ENCODE measurements at places on chromosomes 1 and 21. TPM values are rescaled to one million over a fixed set of nuclear protein-coding genes. Genes with fewer than 3 reads are reported as not detected.

The MCOLN2 gene
- total RNA-seq = 15.4 TPM

The CA6 gene
- total RNA-seq = 0.25 TPM

The PAPPA2 gene
- 0.25 TPM for total RNA-seq

The VWA5B1 gene
- not detected for total RNA-seq

The PRAMEF20 gene
- not detected for total RNA-seq

The ANXA9 gene
- total RNA-seq = not detected

The PTCH2 gene
- total RNA-seq = 0.92 TPM

The ZNF593OS gene
- not detected for total RNA-seq

DNA sequence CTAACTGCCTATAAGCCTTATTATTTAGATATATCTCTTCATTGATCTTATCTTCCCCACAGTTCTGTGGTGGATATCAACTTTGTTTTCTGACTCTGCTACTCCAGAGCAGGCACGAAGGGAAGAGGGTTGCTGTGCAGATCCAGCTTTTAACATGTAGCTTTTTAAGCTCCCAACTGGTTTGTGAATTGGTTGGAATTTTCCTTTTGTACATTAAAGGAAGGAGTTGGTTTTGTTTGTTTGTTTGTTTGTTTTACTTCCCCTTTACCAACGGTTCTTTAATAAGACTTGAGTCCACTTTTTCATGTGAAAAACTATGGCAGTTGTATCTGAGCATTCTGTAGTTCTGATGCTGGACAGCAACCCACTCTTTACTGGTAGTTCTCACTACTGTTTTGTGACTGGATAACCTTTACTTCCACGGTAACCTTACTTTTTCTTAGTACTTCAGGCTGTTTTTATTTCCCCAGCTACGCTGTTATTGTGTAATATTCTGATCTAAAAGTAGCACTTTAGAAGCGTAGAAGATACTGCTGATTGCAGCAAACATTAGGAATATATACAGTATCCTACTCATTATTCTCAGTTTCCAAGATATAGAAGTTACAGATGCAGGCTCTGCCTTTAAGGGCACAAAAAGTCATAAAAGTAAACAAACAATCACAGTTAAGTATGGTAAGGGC is 1.6 kb downstream of the GNPAT start:
- peak overlapping the region; percentile 91 for H3K27ac ChIP-seq
- peaks cover 31% of the 10 kb centered on the region for H3K36me3 ChIP-seq
- H3K27me3 ChIP-seq = no peaks in the 10 kb centered on the region
- H3K4me1 ChIP-seq = peaks cover 41% of the 10 kb centered on the region
- H3K4me3 ChIP-seq = peak overlapping the region; percentile 94
- no peak for DNase-seq

- no peak overlapping the region for H3K27ac ChIP-seq
- H3K4me3 ChIP-seq = no peak overlapping the region
Measured at GRCh38 chr1:159122005-159122621, 45.5 kb upstream of the AIM2 start.

DNA sequence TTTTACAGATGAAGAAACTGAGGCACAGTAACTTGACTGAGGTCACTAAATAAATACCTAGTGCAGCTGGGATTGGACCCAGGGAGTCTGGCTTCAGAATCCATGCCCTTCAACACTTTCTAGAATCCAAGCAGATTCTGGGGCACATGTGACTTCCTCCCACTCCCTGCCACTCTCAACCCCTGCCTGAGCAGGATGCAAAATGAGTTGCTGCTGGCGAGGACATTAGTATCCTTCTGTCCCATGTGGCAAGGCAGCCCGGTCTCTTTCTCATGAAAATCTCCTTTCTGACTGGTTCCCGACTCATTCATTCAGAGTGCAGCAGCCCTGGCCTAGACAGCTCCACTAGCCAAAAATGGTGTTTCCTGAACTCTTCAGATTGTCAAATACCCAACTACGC is 28.4 kb downstream of the TNNT2 start:
- no peaks in the 10 kb centered on the region for H3K4me1 ChIP-seq
- H3K36me3 ChIP-seq = no peaks in the 10 kb centered on the region
- H3K27me3 ChIP-seq = peaks cover 5% of the 10 kb centered on the region
- no peak overlapping the region for H3K27ac ChIP-seq

GRCh38 chr1:244210884-244211558 is 159.9 kb downstream of the ZBTB18 start:
- H3K27ac ChIP-seq = no peak overlapping the region
- no peak overlapping the region for H3K4me3 ChIP-seq
- H3K36me3 ChIP-seq = no peaks in the 10 kb centered on the region
- no peaks in the 10 kb centered on the region for H3K27me3 ChIP-seq
- H3K4me1 ChIP-seq = no peaks in the 10 kb centered on the region

DNA sequence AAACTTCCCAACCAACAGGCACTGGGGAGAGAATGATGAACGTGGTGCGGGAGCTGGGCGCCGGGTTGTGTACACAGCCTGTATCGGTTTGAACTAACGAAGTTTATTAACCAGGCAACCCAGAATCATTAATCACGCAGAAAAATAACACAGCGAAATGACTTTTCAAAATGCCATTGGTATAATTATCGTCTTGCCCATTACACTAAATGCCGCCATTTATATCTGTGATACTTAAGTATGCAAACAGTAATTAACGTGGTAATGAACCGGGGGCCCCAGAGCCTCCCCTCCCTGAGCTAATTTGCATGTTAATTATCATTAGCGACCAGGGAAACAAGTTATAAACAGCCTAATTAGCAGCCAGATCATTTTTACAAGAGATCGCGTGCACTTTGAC is 5.1 kb upstream of the TTC34 start:
- DNase-seq = no peak
- peaks cover under 1% of the 10 kb centered on the region for H3K4me1 ChIP-seq
- H3K36me3 ChIP-seq = no peaks in the 10 kb centered on the region
- no peak overlapping the region for H3K4me3 ChIP-seq

GRCh38 chr1:24779689-24780464 is 34.6 kb downstream of the CLIC4 start:
- H3K4me3 ChIP-seq = no peak overlapping the region
- no peak for DNase-seq
- H3K27ac ChIP-seq = no peak overlapping the region

- no peak overlapping the region for H3K4me3 ChIP-seq
- no peaks in the 10 kb centered on the region for H3K27me3 ChIP-seq
- no peak overlapping the region for H3K27ac ChIP-seq
- DNase-seq = no peak
Measured at GRCh38 chr21:15353546-15353945, 288.7 kb upstream of the NRIP1 start.

DNA sequence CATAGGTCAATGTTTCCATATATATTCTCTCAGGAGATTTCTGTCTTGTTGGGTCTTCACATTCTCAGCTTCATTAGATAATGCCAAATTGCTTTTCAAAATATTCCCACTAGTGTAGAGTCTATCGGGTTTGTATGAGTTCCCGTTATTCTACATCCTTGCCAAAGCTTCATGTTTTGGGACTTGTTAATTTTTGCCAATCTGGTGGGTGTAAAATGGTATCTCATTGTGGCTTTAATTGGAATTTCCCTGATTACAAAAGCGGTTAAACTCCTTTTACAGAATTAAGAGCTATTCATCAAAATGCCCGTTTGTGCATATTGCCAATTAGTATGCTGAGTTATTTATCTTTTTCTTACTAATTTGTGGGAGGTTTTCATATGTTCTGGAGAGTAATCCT is 708.4 kb upstream of the ADAMTS5 start:
- H3K4me1 ChIP-seq = no peaks in the 10 kb centered on the region
- no peaks in the 10 kb centered on the region for H3K36me3 ChIP-seq
- H3K27ac ChIP-seq = no peak overlapping the region
- no peak for DNase-seq
- H3K27me3 ChIP-seq = no peaks in the 10 kb centered on the region

DNA sequence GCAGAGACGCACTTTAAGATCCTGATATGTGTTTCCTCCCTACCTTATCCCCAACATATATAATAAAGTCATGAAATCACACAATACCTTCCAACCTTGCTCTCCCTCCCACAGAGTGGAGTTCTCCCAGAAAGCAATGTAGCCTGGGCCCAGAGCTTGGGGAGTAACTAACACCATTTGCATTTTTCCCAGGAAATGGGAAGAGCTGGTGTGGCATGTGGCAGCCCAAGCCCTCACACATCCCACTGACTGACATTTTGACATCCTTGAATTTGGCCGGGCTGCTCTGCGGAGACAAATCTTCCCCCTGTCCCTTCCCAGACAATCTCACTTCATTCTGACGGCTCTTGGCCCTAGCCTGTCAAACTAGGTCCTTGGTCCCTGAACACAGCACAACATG is 37.0 kb upstream of the ATP2B4 start:
- peaks cover 7% of the 10 kb centered on the region for H3K4me1 ChIP-seq
- no peak overlapping the region for H3K4me3 ChIP-seq
- peaks cover 16% of the 10 kb centered on the region for H3K27me3 ChIP-seq
- no peaks in the 10 kb centered on the region for H3K36me3 ChIP-seq

GRCh38 chr1:225258811-225259210 is 169.0 kb downstream of the LBR start:
- H3K4me3 ChIP-seq = no peak overlapping the region
- no peak for DNase-seq
- H3K36me3 ChIP-seq = no peaks in the 10 kb centered on the region
- H3K4me1 ChIP-seq = no peaks in the 10 kb centered on the region
- H3K27ac ChIP-seq = no peak overlapping the region

- no peak overlapping the region for H3K27ac ChIP-seq
- H3K27me3 ChIP-seq = peaks cover 3% of the 10 kb centered on the region
- DNase-seq = no peak
- no peaks in the 10 kb centered on the region for H3K36me3 ChIP-seq
- H3K4me3 ChIP-seq = no peak overlapping the region
- no peaks in the 10 kb centered on the region for H3K4me1 ChIP-seq
Measured at GRCh38 chr1:93963585-93963984, 54.4 kb upstream of the GCLM start.

DNA sequence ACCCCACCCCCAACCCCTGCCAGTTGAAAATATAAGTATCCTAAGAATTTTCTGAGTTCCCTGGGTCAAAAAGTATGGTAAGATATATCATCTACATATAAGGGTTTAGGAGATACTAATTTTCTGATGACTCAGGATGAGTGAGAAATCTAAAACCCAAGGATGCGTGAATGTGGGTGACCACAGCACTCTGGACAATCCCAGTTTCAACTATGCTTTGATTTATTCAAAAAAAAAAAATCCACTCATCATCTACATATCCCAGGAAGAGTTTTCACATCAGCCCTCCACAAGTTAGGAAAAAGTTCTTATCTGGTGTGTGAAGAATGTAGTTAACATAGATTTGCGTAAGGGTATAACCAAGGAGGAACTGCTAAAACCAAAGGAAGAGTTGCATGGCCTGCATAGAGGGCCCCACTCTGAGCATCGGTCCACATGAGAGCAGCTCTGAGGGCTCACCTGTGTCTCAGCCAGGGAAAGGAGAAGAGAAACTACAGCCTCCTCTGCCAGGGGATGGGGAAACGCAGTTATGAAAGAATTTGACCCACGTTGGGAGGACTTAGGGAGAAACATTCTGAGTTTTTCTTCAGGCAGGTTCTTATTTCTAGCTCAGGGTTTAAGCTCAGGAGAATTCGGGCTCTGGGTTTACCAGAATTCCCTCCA is 18.8 kb downstream of the LAMB3 start:
- H3K4me1 ChIP-seq = peaks cover 9% of the 10 kb centered on the region
- no peaks in the 10 kb centered on the region for H3K27me3 ChIP-seq
- H3K27ac ChIP-seq = no peak overlapping the region
- no peaks in the 10 kb centered on the region for H3K36me3 ChIP-seq
- H3K4me3 ChIP-seq = no peak overlapping the region
- DNase-seq = no peak

GRCh38 chr1:15943992-15944307 is 32.0 kb downstream of the ZBTB17 start:
- H3K27me3 ChIP-seq = no peaks in the 10 kb centered on the region
- no peak overlapping the region for H3K27ac ChIP-seq
- DNase-seq = no peak
- H3K36me3 ChIP-seq = peaks cover 35% of the 10 kb centered on the region

- H3K4me3 ChIP-seq = no peak overlapping the region
- H3K27ac ChIP-seq = no peak overlapping the region
- no peaks in the 10 kb centered on the region for H3K36me3 ChIP-seq
- H3K27me3 ChIP-seq = no peaks in the 10 kb centered on the region
- H3K4me1 ChIP-seq = peaks cover 10% of the 10 kb centered on the region
- no peak for DNase-seq
Measured at GRCh38 chr1:234675572-234675971, 65.6 kb upstream of the IRF2BP2 start.

- H3K4me1 ChIP-seq = no peaks in the 10 kb centered on the region
- no peak overlapping the region for H3K27ac ChIP-seq
- no peak for DNase-seq
- no peak overlapping the region for H3K4me3 ChIP-seq
- H3K27me3 ChIP-seq = no peaks in the 10 kb centered on the region
- peaks cover 2% of the 10 kb centered on the region for H3K36me3 ChIP-seq
Measured at GRCh38 chr1:41523949-41524675, 39.6 kb upstream of the EDN2 start.

All from activated CD4-positive, alpha-beta T cell treated with anti-CD3 and anti-CD28 coated beads, Interleukin-2, amount 10 ng/mL, durations not matched to agents 7 days and 5 days (primary cell).